CD4-positive, alpha-beta T cell treated with Interleukin-12 subunit alpha and Interleukin-12 subunit beta, for 1 hour (primary cell): ENCODE measurements at places on chromosomes 1 and 21.

DNA sequence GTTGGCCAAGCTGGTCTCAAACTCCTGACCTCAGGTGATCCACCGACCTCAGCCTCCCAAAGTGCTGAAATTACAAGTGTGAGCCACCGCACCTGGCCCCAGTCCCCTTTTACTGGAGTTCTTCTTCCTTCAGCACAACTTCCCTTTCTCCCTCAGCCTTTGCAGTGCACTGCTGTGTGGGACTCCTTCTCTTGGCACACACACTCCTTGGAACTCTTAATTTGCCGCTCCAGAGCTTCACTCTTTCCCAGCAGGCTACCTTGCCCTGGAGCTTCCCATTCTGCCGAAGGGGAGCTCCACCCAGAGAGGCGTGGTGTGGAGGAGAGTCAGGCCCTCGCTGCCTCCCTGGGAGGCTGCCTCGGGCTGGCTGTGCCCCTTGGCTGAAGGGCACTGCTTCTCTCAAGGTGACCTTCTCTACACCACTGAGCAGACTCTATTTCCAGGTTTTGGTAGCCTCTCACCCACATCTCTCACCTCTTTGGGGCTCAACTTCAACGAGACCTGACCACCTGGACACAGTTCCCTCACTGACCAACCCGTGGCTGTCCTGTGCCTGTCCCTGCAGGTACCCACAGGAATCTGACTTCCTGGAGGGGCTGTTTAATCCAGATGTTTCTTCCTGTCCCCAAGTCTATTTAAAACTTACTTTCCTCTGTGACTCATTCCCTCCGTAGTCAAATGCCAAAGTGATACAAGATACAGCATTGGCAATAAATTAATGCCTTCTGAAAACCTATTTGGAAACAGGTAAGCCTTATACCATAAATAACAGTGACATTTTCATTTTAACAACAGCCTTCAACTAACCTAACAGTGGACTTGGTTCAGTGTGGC lies 227.3 kb upstream of the KIAA0040 start:
- DNase-seq, result no peak

DNA sequence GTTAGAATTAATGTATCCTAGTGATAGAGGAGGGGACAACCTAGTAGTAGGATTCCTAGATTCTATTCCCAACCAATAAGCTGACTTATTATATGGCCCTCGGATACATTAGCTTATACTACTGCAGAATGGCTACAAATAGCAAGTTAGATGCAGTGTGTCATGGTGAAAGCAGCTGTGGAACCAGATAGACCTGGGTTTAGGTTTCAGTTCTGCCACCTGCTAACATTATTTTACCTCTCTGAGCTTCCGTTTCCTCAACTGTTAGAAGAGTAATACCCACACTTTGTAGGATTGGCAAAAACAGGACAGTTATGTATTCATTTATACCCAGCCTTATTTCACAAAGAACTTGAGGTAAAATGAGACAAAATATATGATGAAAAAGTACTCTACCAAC lies 21.6 kb upstream of the MAGOH start:
- no peak for DNase-seq

DNA sequence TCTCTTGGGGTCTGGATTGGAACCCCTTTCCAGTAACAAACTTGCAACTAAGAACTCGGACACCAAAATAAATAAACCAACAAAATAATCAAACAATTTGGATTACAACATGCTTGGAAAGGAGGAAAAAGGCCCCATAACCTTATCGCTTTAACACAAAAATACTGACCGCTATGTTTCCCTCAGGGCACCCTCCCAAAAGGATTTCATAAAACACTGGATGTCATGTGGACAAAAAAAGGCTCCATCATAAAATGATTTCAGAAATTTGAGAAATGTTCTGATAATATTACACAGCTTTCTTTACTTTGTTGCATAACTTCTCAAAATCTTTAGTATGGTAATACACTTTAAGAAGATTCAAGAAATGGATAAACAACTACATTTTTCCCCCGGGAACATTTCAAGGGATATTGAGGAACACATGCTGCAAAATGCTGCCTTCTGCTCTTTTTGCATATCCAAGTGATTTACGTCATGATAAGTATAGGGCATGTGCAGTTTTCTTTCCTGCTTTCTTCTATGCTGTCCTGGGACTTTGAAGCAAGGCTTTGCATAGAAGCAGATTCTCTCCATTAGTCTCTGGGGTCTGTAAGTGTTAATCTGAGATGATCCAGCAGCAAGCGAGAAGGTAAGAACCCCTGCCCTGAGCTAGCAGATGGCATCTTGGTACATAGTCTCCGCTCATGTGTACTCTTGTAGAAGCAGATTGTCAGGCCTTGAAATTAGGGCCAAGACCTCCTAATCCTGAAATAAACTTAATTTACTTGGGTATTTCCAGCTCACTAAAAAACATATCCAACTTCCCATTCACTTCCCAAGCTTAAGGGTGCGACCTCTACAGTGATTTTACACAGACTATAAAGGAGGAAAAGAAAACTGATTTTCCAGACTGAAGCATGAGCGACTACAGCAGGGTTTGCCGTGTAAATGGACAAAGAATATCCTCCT lies 85.5 kb upstream of the KIAA0040 start:
- no peak for DNase-seq

DNA sequence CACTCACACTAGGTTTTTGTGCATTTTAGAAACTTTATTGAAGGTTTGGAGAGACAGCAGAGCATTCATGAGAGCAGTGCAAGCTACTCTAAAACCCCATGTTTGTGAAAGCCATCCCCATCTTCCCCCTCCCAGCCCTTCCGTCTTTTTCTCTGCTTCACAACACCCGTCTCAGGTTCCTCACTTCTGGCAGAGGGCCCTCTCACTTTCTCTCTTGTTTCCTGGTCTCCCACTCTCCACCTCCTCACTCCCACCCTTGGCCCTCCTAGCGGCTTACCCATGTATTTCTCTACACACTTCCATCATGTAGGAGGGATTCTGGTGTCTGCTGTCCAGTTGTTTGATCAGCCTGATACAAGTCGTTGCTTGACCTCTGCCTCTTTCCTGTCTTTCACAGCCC lies 92.7 kb downstream of the LRRC8C start:
- no peak for DNase-seq

DNA sequence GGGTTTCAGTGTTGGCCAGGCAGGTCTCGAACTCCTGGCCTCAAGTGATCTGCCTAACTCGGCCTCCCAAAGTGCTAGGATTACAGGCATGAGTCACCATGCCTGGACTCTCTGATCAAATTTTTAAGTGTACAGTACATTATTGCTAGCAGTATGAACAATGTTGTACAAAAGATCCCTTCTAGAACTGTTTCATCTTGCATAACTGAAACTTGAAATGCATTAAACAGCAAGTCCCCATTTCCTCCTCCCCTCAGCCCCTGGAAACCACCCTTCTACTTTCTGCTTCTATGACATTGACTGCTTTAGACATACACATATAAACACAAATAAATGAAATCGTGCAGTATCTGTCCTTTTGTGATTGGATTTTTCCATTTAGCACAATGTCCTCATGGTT lies 463.4 kb downstream of the PTPRC start:
- DNase-seq, result no peak
